Dorsolateral prefrontal cortex (tissue), 122 donors: ENCODE measurements at places on chromosomes 6 and 20. TPM values are rescaled to one million over a fixed set of nuclear protein-coding genes. Genes with fewer than 3 reads are reported as not detected.

EPPIN gene
- not detected for total RNA-seq

PCK1 gene
- 5.4 TPM for total RNA-seq

TCP11 gene
- 0.66 TPM for total RNA-seq

LY6G6C gene
- total RNA-seq, result not detected

TGIF2 gene
- total RNA-seq, result 2.3 TPM

KCNK15 gene
- total RNA-seq, result 1.2 TPM

DNA sequence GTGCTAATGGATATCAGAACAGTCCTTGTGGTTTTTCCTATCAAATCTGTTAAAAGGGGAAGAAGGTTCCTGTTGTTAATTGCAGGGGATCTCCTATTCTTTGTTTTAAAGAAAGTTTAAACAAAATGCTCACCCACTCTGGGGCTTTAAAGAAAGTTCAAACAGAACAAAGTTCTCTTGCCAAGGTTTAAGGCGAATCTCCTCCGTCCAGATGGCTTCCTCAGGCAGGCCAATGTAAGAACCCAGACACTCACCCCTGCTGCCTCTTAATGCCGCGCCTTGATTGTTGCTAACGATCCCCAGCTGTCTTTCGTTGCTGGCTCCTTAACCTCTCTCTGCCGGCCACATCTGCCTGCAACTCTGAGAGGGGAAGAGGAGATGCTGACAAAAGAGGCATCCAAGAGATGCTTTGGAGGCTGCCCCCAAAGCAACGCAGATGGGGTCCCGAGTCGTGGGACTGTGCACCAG is 235.0 kb upstream of the PRDM1 start:
- DNase-seq, result no peak

DNA sequence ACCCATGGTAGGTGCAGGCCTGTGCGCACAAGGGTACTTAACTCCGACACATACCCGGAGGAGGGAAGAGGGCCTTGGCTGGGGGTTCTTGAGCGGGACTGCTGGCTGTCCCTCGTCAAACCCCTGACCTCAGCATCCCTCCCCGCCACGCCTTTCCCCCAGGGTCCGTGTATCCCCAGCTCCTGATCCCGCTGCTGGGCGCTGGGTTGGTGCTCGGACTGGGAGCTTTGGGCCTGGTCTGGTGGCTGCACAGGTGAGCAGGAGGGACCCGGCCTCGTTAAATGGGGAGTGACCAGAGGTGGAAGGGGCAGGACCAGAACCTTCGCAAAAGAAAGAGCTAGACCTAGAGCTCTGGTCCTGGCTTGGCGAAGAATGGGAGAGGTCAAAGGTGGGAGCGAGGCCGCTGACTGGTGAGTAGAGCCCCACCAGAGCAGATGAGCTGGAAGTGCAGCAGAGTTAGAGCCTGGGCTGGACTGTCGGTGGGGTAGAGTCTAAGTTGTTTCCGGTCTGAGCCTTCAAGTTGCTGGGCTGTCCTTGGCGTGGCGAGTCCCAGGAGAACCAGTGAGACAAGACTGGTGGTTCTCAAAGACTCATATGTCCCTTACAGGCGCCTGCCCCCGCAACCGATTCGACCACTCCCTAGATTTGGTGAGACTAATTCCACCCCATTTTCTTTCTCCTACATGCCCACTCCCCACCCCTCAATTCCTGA is 963 bp downstream of the MPIG6B start:
- DNase-seq, result no peak

GRCh38 chr20:61595216-61595615 is 343.2 kb downstream of the CDH4 start:
- DNase-seq, result no peak

DNA sequence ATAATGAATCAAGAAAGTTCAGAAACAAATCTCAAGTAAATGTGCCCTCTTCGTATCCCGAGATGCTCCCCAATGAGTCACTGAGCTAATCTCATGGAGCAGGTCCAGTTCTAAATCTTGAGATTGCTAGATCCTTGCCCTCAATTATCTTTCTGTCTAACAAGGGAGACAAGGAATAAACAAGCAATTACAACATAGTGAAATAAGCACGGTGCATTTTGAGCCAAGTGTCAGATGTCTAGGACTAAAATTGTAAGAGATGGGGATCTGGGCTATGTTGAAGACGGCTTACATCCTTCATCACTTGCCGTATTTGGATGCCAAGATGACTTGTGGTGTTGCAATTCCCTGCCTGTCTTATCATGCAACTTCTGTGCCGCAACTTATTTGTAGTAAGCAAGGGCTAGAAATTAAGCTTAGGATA is 56.5 kb upstream of the ADGRF1 start:
- no peak for DNase-seq

GRCh38 chr6:33906439-33906838 is 102.6 kb upstream of the MLN start:
- no peak for DNase-seq

DNA sequence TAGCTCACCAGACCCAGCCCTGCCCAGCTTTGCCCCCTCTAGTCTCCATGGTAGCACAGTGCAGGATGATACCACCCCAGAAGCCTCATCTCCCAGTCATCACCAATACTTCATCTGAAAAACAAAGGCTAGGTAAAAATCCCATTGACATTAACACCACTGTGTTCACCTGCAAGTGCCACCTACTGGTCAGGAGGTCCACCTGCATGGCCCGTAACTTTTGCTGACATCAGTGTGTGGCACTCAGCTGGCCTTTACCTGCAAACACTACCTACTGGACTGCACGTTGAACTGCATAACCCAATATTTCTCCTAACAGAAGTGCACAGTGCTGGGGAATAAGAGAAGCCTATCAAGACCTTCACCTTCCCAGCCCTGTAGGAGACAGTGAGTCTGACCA is 234.7 kb upstream of the ADGRB3 start:
- DNase-seq, result no peak

GRCh38 chr6:73339340-73339739 is 14.7 kb downstream of the DPPA5 start:
- no peak for DNase-seq

- no peak for DNase-seq
These were observed 120.7 kb downstream of the ZFAND3 start for GRCh38 chr6:37940074-37940847.

DNA sequence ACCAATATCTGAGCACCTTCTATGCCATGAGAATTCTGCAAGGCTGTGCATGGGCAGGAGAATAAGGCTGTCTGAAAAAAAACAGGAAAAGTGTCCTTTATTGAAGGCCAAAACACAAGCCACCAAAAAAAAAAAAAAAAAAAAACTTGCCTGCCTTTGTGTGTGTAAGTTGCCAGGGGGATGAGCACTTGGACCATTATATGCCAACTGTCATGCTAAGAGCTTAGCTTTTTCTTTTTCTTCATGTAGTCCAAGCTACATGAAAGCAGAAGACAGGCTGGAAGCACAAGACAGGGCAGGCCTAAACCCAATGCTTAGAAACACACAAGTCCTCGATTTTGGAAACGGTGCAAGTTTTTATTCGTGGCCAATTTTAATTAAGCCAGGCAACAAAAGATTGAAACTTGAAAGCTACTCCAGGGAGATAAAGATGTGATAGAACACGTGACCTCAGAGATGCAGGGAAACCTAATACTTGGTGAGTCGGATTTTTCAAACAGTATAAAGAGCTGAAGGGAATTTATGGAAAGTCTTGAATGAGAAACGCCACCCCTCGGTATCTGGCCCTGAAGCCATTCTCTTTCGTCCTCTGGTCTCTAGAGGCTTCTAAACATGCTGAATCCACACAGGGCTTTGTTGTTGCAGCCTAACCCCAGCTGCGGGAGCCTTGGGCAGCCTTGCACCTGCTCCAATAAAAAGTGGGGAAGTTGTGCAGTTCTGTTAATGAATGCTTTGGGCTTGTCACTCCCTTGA is 8.6 kb downstream of the BMP7 start:
- DNase-seq, result no peak
